Progenitor cell of endocrine pancreas (in vitro differentiated cells): ENCODE measurements at places on chromosomes 16 and 17.

DNA sequence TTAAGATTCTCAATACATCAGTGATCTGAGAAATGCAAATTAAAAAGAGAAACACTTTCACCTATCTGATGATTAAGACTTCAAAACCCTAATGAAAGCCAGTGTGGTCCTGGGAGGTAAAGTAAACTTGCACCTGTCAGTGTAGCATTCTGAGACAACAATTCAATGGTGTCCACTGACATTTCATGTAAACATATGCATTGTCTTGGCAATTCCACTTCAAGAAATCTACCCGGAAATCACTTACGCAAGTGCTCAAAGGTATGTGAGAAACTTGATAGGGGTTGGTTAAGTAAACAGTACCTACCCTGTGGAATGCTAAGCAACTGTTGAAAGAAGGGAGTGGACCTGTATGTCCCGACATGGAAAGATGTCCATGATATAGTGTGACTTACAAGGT, 2.1 kb downstream of the ST6GALNAC1 start:
- no peak for DNase-seq
- peak overlapping the region; percentile 96 for H3K27ac ChIP-seq
- H3K4me3 ChIP-seq: peak overlapping the region; percentile 14
- peaks cover 55% of the 10 kb centered on the region for H3K4me1 ChIP-seq

DNA sequence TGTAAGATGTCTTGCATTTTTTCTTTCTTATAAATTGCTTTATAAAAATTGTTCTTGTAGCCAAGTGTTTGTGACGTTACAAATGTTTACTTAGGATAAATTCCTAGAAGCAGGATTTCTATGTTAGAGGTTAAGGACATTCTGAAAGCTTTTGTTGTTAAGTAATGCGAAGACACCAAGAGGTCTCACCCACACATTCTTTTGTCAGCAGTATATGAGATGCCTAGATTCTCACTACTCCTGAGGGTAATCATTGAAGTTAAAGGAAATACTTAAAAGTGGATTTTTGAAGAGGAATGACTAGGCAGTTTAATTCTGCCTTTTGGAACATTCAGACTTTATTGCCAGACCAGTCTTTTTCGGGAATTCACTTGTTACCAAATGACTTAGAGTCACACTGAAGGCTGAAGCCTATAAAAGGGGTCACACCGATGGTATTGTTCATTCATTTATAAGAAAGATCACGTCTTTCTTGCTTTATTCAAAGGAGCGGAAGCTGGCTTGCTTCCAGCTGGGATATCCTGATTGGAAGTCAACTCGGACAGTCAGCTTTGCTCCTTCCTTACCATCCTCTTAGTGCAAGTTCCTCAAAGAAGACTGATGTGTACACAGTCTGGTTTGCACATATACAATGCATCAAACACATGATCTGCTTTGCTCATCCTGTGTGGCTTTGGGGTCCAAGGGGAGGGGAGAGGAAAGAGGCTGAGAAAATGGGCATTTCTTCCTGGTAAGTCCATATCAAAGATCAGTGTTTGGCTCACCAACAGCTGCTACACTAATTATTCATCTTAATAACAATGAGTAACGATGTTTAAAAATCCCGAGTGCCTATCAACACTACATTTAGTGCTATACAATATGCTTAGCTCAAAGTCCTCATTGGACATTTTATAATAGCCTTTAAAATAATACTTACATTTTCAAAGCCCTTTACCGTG, 160.0 kb downstream of the MAP2K6 start:
- no peak overlapping the region for H3K4me3 ChIP-seq
- no peak for DNase-seq
- H3K4me1 ChIP-seq: no peaks in the 10 kb centered on the region
- no peaks in the 10 kb centered on the region for H3K36me3 ChIP-seq

DNA sequence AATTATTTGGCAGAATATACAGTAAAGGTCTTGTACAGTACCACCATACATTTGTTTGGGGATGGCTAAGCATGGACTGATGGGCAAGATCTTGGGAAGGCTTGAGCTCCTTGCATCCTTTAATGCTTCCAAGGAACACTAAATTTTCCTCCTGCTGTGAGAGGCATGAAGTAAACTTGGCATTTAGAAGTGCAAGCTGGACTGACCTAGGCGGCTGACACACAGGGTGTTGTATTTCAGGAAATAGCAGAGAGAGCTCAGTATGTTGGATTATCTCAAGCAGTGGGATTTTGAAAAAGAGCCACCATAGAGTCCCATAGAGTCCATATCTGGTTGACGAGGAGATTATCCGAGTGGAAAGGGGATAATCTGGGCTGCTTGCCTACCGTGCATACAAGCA, 2137.1 kb downstream of the TP53TG3F start:
- no peak overlapping the region for H3K4me3 ChIP-seq
- no peaks in the 10 kb centered on the region for H3K27me3 ChIP-seq
- no peak overlapping the region for H3K27ac ChIP-seq
- peaks cover 2% of the 10 kb centered on the region for H3K36me3 ChIP-seq

- no peaks in the 10 kb centered on the region for H3K27me3 ChIP-seq
- H3K4me3 ChIP-seq: peak overlapping the region; percentile 2
- peak overlapping the region; percentile 91 for H3K27ac ChIP-seq
- H3K4me1 ChIP-seq: peaks cover 27% of the 10 kb centered on the region
- no peaks in the 10 kb centered on the region for H3K36me3 ChIP-seq
Measured at GRCh38 chr17:67442787-67443624, 65.9 kb downstream of the PITPNC1 start.

GRCh38 chr17:62882284-62882683, 74.2 kb upstream of the MARCHF10 start:
- H3K4me1 ChIP-seq: no peaks in the 10 kb centered on the region
- DNase-seq: no peak
- no peak overlapping the region for H3K27ac ChIP-seq
- no peaks in the 10 kb centered on the region for H3K27me3 ChIP-seq
- H3K36me3 ChIP-seq: no peaks in the 10 kb centered on the region
- no peak overlapping the region for H3K4me3 ChIP-seq

GRCh38 chr16:19219836-19220235, 51.8 kb downstream of the SYT17 start:
- no peak overlapping the region for H3K4me3 ChIP-seq
- peaks cover 6% of the 10 kb centered on the region for H3K4me1 ChIP-seq
- H3K27me3 ChIP-seq: no peaks in the 10 kb centered on the region

DNA sequence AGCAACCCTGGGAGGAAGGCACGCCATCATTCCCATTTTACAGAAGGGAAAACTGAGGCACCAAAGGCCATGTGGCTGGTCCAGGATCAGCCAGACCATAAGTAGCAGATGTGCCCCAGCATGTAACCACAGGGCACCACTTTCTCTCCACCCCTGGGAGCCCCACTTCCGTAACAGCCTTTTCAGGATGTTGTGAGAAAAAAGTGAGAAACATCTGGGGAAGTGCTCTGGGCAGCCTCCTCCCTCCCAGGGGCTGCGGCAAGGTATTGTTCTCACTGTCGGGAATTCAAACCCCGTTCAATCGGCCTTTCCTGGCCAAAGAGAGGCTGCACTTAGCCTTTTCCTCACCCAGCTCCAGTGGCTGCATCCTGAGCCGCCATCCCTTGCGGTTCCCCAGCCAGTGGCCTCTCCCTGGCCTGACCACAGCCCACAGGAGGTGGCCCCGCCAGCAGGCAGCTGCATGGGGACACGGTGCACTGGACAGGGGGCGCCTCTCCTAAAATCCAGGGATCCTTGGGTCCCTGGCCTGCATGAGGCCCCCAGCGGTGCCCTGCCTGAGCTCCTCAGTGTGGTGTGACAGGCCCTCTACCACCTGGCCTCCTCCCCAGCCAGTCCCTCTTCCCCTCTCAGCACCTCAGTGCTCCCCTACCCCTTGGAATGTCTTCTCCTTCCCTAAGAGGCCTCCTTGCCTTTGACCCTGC, 5.7 kb upstream of the CDH5 start:
- H3K4me1 ChIP-seq: peaks cover 14% of the 10 kb centered on the region
- H3K36me3 ChIP-seq: no peaks in the 10 kb centered on the region
- DNase-seq: no peak
- H3K27me3 ChIP-seq: peaks cover 44% of the 10 kb centered on the region
- H3K4me3 ChIP-seq: no peak overlapping the region

DNA sequence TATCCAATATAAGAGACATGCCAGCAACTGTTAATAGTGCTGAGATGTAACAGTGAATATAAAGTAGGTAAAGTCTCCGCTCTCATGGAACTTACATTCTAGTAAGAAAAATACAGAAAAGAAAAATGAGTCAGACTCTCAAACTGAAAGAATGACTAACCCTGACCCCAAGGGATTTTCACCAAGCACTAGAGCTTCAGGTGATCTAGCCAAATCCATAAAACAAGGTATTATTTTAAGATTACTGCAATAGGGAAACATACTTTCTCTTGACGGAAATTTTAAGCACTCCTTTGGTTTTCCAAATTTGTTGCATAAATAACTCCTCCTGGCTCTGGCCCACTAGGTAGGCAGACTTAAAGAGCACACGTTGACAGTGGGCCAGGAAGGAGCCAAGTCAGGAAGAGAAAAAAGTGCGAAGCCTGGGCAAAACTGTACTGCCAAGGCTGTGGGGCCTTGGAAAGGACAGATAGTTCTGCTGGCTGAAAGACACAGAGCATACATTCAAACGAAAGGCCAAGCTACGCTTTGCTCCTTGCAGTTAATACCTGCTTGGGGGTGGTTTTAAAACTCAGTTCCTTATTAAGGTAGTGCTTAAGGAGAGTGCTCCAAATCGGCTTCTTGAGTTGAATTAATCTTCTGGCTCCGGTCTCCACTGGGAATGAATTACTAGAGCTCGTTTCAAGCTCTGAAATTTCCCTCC, 1.4 kb downstream of the GOT2 start:
- peak overlapping the region; percentile 99 for H3K4me3 ChIP-seq
- H3K27me3 ChIP-seq: no peaks in the 10 kb centered on the region
- peak overlapping the region; percentile 18 for H3K27ac ChIP-seq
- no peak for DNase-seq
- peaks cover 8% of the 10 kb centered on the region for H3K4me1 ChIP-seq

DNA sequence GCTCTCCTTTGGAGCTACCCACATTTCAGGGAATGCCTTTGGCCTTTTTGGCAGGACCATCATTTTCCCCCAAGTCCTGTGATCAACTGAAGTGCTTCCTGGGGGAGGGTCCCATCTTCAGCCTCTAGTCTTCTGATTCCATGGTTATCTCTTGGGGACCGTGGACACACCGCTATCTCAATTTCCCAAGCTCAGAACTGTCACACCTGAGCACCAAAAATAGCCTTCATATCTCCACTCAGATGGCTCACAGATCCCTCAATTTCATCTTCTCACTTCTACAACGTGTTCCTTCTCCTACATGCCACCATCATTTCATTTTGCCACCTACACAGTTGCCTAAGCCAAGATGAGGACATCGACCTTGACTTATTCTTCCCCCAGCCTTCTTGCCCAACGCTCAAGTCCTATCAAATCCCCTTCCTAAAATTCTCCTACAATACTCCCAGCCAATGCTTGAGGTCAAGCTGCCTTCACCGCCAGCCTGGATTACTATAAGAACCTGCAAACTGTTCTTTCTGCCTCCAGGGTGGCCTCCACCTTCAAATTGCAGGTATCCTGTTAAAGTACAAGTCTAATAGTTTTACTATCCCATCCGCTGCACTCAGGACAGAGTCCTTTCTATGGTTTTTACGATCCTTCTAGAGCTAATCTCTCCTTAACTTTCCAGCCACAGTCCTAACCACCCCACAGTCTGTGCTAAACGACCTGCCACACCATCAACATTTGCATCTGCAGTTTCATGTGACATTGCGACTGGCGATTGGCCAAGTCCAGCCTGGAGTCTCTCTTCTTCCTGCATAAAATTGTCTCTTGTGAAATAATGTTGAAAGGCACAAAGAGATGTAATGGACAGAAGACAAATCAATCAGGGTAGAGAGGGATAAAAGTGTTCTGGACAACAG, 6.2 kb downstream of the ATP6V0D1 start:
- no peak for DNase-seq
- H3K4me1 ChIP-seq: peaks cover 10% of the 10 kb centered on the region
- peaks cover 2% of the 10 kb centered on the region for H3K36me3 ChIP-seq
- no peak overlapping the region for H3K27ac ChIP-seq
- H3K4me3 ChIP-seq: no peak overlapping the region

- H3K4me1 ChIP-seq: peaks cover 25% of the 10 kb centered on the region
- DNase-seq: no peak
- H3K27ac ChIP-seq: no peak overlapping the region
- peaks cover 7% of the 10 kb centered on the region for H3K36me3 ChIP-seq
Measured at GRCh38 chr16:75004460-75004859, 5.6 kb downstream of the ZNRF1 start.

GRCh38 chr17:57810721-57811637, 38.9 kb downstream of the MRPS23 start:
- H3K27ac ChIP-seq: no peak overlapping the region
- H3K36me3 ChIP-seq: no peaks in the 10 kb centered on the region
- H3K4me3 ChIP-seq: no peak overlapping the region
- H3K27me3 ChIP-seq: peaks cover 54% of the 10 kb centered on the region
- DNase-seq: no peak

GRCh38 chr16:30969246-30969842, 11.8 kb downstream of the SETD1A start:
- no peak overlapping the region for H3K4me3 ChIP-seq
- DNase-seq: no peak
- no peaks in the 10 kb centered on the region for H3K27me3 ChIP-seq
- H3K27ac ChIP-seq: no peak overlapping the region
- peaks cover 46% of the 10 kb centered on the region for H3K36me3 ChIP-seq

- H3K36me3 ChIP-seq: peaks cover 12% of the 10 kb centered on the region
- DNase-seq: no peak
- H3K4me1 ChIP-seq: peaks cover 18% of the 10 kb centered on the region
- no peaks in the 10 kb centered on the region for H3K27me3 ChIP-seq
Measured at GRCh38 chr17:37146086-37147064, 197.6 kb downstream of the AATF start.

GRCh38 chr16:29784901-29785500, 5.5 kb upstream of the KIF22 start:
- no peaks in the 10 kb centered on the region for H3K36me3 ChIP-seq
- peak; percentile 56 for DNase-seq
- H3K4me3 ChIP-seq: peak overlapping the region; percentile 56

DNA sequence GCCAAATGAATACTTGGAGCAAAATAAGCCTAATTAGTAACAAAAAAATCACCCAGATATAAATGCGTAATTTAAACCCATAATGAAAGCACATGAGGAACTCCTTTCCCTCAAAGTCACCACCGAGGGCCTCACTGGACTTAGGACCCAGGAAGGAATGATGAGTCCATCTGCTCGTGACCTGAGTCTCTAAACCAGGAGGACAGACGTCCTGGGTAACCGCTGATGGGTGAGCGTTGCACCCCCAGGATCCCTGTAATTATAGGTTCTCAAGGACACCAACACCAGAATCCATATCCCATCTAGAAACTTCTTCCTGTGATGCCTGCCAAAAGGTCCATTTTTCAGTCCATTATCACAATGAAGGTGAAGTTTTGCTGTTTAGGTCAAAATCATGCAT, 121.4 kb downstream of the ZNF778 start:
- no peaks in the 10 kb centered on the region for H3K36me3 ChIP-seq
- H3K27ac ChIP-seq: peak overlapping the region; percentile 45
- peaks cover 13% of the 10 kb centered on the region for H3K4me1 ChIP-seq
- no peak for DNase-seq
- no peaks in the 10 kb centered on the region for H3K27me3 ChIP-seq
- H3K4me3 ChIP-seq: no peak overlapping the region
